Neural crest cell (in vitro differentiated cells): ENCODE measurements at places on chromosomes 2 and 18.

DNA sequence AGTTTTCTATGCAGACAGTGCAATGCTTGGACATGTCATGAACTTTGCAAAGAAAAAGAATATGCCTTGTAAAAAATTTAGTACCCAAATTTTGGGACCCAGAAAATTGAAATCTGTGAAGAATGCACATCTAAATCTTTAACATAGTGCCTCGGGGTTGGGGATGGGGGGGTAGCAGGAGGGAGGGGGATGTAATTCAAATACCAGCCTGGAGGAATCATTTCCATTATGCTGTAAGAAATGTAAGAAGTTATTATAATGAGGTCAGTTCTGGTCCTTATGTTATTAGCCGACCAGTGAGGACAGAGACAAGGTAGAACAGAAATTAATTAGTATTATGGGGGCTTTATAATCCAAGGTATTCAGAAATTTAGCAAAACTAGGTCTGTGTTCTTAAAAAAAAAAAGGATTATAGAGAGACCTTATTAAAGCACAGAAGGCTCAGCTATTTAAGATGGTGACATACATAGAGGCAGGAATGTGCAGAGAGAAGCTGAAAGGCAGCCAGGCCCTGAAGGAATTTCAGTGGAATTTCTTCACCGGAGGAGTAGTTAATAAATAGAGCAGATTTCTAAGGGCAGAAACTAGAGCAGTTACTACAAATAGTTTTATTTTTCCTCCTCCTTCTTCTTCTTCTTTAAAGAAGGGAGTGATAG, 89.0 kb upstream of the RBMS1 start:
- DNase-seq: no peak

DNA sequence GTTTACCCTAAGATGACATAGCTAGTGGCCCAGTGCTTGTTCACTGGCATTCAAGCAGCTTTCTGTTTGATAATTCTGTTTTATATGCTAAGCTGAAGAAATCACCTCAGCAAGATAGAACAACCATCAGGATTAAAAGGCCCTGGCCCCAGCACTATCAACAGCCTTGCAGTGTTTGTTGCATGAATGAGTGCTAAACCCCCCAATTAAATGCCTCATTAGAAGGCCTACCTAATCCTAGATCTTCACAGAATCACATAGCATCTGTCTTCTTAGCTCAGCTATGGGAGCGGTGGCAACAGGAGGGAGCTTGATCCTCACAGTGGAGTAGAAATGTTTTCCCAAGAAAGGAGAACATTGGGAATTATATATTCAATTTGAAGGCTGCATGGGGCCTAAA, 194.1 kb upstream of the HNMT start:
- DNase-seq: no peak

- DNase-seq: no peak
Measured at GRCh38 chr2:241051578-241052487, 50.3 kb downstream of the MTERF4 start.

- no peak for DNase-seq
Measured at GRCh38 chr2:153360239-153360638, 118.3 kb downstream of the RPRM start.

DNA sequence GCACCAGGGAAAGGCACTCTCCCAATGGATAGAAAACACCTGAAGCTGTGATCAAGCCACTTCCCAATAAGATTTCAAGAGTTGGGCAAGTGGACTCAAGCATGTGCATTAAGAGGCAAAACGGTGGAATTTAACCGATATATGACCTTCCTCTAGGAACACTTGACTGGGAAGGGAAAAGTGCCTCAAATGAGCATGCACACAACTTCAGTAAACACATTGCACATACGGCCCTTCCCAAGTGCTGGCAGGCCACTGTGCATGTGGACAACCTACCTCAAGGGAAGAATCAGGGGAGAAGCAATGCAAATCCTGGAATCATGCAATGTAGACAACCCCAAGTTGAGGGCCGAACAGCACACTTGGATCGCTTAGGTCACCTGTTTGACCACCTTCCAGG, 23.9 kb upstream of the SH3RF3 start:
- no peak for DNase-seq

GRCh38 chr2:209523041-209523740, 99.3 kb downstream of the MAP2 start:
- no peak for DNase-seq
